ENCODE measurements at places on chromosomes 12 and 14.

- no peak for DNase-seq
Measured at GRCh38 chr12:111887926-111888745, 46.1 kb downstream of the MAPKAPK5 start.

DNA sequence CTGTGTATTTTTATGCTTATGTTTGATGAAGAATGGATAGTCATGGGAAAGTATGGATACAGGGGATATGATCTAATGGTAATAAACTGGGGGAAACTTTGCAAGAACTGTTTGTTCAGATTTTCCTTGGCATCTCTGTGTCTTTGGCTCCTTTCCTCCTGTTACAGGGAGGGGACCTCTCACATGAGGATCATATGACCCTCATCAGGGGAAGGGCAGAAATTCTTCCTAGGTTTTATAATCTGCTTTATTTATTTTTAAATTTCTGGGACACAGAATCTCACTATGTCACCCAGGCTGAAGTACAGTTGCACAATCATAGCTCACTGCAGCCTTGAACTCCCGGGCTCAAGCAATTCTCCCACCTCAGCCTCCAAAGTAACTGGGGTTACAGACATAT, 526.5 kb downstream of the CCER1 start:
- no peak for DNase-seq

GRCh38 chr14:81737938-81738337, 204.3 kb upstream of the SEL1L start:
- DNase-seq, result no peak

DNA sequence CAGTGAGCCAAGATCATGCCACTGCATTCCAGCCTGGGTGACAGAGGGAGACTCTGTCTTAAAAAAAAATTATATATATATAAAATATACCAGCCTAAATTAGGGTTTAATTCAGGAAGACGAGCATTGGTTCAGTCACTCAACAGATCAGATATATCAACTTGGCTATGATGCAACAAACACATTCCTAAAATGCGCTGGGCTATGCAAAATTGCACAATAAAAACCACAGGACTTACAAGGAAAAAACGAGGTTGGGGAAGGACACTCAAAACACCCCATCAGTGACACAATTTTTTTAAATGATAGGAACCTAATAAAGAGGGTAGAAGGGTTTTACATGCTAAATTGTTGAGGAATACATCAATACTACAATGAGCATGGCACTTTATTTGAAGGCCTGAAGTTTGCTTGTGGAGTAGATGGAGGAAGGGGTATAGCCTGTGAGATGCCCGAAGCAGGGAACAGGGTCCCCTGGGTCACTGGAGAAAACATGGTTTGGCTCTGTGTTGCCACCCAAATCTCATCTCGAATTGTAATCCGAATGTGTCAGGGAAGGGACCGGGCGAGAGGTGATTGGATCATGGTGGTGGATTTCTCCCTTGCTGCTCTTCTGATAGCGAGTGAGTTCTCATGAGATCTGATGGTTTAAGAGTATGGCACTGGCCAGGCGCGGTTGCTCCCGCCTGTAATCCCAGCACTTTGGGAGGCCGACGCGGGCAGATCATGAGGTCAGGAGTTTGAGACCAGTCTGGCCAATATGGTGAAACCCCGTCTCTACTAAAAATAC, 71.2 kb downstream of the TNFAIP2 start:
- DNase-seq, result no peak

- DNase-seq, result no peak
Measured at GRCh38 chr12:6667559-6668210, 4.8 kb upstream of the ING4 start.

DNA sequence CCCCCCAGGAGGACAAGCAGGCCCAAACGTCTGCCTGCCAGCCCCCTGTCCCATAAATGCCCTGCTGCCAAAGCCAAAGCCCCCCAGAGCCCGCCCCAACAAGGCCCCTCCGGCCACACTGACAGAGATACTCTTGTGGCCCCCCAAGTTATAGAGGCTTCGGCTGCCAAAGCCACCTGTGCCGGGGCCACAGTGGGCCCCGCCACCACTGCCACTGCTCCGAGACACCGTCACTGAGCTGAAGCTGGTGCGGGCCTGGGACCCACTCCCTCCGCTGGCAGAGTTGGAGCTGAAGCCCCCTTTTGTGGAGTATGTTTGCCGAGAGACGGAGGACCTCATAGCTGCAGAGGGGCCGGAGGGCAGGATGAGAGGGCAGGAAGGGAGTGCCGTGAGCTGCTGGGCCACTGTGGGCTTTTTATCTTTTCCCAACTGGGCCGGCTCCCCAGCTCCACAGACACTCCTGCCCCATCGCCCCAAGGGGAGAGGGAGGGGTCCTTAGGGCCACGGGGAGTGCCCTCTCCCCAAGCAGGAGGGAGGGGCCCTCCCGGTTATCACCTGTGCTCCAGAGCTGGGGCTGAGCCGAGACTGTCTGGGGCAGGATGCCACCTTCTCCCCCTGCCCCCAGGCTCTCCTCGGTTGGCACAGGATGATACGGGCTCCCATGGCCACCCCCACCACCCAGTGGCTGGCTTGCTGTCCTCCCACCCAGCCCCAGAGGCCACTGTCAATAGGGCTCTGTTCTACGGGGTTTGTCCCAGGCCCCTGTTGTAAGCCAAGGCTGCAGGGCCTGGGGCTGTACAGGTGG, at the start of gene KRT79:
KRT79 (minus strand) TSS at position 390 of the 805 bp plus-strand sequence; CDS start at position 339, 51 bp downstream.
- DNase-seq, result no peak

- no peak for DNase-seq
Measured at GRCh38 chr14:59481871-59482540, 2.2 kb downstream of the L3HYPDH start.

- DNase-seq, result no peak
Measured at GRCh38 chr12:111942557-111942956, 70.4 kb downstream of the TMEM116 start.

GRCh38 chr12:4825011-4825858, 84.5 kb upstream of the KCNA1 start:
- no peak for DNase-seq

DNA sequence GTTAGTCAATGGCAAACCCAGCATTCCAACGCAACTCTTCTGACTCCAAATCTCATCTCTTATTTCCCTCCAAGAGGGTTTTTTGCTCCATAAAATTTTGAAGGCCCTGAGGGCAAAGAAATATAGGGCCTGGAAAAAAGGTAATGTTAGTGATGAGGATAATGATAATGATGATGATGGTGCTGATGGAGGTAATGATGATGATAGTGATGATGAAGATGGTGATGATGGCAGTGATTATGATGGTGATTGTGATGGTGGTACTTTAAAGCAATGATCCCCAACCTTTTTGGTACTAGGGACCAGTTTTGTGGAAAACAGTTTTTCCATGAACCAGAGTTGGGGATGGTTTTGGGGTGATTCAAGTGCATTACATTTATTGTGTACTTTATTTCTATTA, 50.1 kb downstream of the TMX1 start:
- no peak for DNase-seq

- DNase-seq, result no peak
Measured at GRCh38 chr12:32727237-32727636, 28.5 kb downstream of the YARS2 start.

- no peak for DNase-seq
Measured at GRCh38 chr12:110657747-110658146, 31.2 kb downstream of the HVCN1 start.

- no peak for DNase-seq
Measured at GRCh38 chr12:132319359-132319950, 9.9 kb downstream of the GALNT9 start.

- no peak for DNase-seq
Measured at GRCh38 chr12:124352839-124353238, 57.9 kb downstream of the RFLNA start.

GRCh38 chr12:121334513-121335343, 17.5 kb downstream of the ANAPC5 start:
- DNase-seq, result peak; percentile 85

GRCh38 chr14:79613625-79614024, 597.7 kb downstream of the DIO2 start:
- no peak for DNase-seq

- DNase-seq, result no peak
Measured at GRCh38 chr12:122942637-122943036, 23.6 kb downstream of the ABCB9 start.

DNA sequence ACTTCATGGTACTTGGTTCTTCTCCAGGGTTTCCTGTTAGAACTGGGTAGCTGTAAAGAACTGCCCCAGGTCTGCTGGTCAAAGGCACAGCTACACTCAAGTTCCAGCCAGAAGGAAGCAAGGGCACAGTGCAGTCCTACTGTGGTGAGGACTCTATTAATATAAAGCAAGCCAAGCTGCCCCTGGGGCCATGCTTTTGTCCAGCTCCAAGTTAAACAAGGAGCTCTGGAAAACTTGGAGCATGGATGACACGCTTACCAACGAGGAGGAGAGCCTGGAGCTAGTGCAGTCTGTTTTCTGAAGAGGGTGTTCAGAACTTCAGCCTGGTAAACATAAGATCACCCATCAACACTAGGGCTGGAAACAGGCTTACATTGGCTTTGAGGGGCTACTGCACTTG, 4.0 kb downstream of the FZD10 start:
- DNase-seq, result no peak

DNA sequence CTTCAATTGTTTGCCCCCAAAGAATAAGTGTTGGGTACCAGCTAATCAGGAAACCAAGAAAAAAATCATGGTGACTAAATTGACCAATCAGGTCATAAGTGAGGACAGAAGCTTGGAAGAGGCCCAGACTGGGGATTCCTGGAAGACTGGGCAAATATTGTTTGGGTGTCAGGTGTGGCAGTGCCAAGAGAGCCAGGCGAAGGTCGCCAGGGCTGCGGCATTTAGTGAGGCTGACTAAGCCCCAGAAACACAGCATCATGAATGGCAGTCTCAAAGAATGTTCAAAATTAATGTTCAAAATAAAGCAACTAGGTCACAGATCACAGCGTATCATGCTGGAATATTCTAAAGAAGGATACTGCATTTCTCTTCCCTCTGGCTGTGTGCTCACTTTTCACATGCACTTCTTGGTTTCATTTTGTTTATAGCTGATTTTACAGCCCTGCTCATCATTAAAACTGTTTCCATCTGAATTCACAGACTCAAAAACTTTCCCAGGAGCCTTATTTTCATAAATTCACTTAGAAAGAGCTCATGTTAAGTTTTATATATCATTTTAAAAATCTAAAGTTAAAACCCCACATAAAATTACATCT, 85.3 kb upstream of the OVCH1 start:
- no peak for DNase-seq

- DNase-seq, result no peak
Measured at GRCh38 chr12:113841786-113842185, 124.3 kb downstream of the RBM19 start.

DNA sequence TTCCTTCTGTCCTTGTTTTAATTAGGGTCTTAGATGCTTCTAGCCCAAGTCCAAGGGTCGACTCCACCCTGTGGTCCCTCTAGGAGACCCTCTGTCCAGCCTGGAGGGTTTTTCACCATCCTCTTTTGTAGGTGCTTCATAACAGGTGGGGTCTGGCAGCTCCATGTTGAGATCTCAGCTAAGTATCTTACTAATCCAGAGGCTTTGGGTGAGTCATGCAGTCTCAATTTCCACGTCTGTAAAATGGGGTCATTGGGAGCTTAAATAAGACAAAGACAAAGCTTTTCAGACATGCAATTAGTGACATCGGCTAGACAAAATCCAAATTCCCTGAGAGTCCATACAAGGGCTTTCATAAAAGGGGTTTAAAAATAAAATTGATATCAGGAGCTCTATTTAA, 3.2 kb downstream of the HSPB8 start:
- no peak for DNase-seq

- DNase-seq, result no peak
Measured at GRCh38 chr12:108765289-108765764, 34.0 kb upstream of the CORO1C start.

DNA sequence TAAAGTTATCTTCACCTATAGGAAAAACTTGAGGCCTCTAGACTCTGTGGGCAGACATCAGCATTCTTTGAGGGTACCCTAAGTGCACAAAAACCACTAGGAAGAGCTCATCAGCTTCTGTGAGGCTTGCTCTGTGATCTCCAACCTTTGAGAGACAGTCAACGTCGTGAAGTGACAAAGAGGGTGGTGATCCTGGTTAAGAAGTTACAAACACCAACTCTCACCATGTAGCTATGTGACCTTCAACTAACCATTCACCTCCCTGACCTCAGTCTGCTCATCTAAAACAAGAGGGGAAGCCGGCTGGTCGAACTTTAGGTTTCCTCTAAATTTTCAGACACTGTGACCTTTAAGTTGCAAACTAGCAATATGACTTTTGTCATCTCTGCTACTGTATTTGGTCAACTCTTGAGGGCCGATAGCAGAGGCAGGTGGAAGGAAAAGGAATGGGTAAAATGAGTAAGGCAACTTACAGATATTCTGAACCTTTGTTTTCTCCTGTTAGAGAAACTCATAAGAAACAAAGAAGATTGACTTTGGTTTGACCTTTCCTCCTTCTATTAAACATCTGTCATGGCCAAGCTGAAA, 103.2 kb upstream of the PARP11 start:
- no peak for DNase-seq

- DNase-seq, result no peak
Measured at GRCh38 chr12:57893431-57894353, 47.2 kb upstream of the CTDSP2 start.

DNA sequence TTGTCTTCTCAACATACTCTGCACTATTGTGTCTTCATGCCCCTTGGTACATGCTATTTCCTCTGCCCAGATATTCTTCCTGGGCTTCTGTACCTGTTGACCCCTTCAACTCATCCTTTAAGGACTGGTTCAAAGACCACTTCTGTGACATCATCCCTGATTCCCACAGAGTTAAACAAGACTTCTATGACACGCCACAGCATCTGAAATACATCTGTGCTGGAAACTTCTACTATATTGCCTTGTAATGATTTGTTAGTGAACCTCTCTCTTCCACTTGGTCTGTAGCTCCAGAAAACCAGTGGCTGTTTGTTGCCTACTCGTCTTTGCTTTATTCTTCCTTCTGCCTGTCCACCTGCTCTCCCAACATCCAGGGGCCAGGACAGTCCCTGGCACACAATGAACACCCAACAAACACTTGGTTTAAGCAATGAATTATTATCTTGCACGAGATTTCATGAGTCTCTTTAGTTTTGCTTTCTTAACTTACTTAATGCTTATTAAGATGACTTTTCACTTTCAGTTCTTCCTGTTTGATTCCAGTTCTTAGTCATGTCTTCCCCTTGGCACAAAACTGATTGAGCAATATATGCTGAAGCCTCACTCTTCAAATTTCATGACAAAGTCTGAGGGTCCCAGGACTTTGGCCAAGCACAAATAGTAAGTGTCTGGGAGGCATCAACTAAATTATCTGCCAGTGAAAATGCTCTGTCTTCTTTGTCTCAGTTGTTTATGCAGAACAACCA, 485.9 kb downstream of the APAF1 start:
- no peak for DNase-seq

GRCh38 chr14:24310646-24311604, at the start of gene LTB4R:
Gene LTB4R (plus strand): TSS chr14:24311502. CDS start chr14:24315652, 4,150 bp downstream.
- peak; percentile 74 for DNase-seq

- DNase-seq, result no peak
Measured at GRCh38 chr14:38098074-38098836, 109.4 kb upstream of the SSTR1 start.
